Right ventricle myocardium superior (tissue), 1 donor: ENCODE measurements at places on chromosomes 2 and 18.
A peak's percentile ranks its signal among the peaks of the same experiment; 100 is the strongest.

- DNase-seq, result no peak
Observed at GRCh38 chr2:111149882-111150455, 29.3 kb downstream of the BCL2L11 start.

- DNase-seq, result no peak
Observed at GRCh38 chr18:39618265-39619003, 2052.8 kb upstream of the CELF4 start.

DNA sequence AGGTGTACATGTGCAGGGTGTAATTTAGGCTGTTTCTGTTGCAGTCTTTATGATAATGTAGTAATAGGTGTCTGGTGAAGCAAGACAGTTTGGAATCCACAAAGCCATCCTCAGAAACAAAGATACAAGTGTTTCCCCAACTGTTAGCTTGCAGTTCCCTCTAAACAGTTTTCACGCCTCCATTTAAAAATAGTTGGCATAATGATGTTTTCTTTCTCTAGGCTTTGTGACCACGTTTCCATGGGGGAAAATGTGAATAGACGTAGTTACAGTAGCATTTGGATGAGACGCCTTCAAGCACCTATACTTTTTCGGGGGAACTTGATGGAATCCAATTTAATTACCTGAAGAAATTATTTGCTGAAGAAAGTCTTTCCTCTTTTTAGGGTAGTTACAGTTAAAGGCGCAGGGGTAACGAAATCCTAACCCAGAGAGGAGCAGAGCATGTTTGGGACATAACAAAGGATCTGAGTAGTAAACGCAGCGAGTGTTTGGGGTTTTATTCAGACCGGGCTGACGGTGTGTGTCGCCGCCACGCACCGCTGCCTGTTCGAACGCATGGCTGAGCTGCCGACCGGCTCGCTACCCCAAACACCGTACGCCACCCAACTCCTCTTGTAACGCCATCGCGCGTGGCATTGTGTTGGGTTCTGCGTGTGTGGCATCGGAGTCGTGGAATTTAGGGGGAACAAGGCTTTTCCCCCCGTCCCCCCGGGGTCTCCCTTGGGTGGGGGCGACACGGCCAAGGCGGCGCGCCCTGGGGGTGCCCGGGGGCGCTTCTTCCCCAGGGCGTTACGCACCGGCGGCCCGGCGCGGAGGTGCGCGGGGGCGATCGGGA is 681 bp upstream of the NRP2 start:
- no peak for DNase-seq

DNA sequence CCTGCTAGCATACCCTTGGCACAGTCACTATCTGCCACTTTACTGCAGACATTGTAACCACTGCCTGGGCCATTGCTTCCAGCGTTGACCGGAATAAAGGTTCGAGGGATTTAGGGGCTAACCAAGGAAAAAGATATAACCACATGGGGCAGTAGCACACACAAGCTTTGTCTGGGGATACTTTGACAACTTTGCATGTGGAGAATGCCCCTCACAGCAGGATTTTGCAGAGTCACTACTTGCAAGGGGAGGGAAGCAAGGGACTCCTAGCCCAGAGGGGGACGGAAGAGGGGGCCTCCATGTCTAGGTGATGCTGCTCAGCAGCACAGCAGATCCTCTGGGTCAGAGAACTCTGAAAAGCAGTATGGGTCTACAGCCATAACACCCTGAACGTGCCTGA is 138.7 kb downstream of the SPP2 start:
- DNase-seq, result no peak

DNA sequence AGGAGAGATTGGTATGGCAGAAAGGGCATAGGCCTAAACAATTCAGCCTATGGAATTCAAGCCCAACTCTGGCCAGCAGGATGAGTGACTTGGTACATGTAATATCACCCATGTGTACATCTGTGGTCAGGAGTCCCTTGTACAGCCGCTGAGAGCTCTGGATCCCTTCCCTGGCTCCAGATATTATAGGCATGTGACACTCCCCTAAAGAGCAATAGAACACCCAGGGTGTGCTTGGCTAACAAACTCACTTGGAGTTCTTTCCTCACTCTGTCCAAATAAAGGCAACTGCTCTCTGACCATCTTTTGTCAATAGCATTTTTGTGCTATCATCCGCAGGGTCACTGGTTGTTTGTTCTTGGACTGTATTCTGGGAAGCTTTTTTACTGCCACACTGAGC is 197.4 kb upstream of the NCKAP5 start:
- peak; percentile 40 for DNase-seq

DNA sequence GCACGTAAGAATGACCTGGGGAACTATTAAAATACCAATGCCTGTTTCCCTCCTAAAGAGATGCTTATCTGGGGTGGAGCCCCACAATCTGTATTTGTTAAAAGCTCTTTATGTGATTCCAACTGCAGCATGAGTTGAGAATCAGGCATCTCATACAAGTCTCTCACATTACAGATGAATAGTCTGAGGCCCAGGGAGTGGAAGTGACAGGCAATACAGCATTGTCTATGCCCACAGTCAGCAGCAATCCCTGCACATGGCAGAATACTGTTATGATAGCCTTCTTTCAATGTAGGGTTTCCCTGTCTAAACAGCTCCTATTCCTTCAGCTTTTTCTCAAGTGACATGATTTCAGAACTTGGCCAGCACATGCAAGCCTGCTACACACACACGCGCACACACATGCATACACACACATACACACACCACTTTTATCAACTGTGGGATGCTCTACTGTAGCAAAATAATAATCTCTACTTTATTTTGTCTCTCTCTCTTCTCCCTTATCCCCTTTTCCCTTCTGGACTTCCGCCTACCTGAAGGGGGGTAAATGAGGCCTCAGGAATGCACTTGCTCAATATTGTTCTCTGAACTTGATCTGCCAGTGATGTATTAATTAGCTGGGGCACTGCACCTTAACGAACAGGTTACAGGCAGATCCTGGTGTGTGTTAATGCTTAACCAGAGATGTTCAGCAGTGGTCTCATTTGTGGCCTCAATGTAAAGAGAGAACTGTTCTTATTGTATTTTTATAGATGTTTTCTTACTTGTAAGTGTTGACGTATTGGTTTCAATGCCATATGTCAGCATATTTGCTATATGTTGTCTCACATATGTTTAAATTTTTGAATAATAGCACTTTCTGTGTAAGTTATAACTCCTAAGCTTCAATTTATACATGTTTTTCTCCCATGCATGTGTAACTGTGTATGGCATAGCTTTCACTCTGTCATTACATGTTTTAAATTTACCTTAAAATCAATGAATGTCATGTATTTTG is 116.0 kb downstream of the SETBP1 start:
- DNase-seq, result no peak

DNA sequence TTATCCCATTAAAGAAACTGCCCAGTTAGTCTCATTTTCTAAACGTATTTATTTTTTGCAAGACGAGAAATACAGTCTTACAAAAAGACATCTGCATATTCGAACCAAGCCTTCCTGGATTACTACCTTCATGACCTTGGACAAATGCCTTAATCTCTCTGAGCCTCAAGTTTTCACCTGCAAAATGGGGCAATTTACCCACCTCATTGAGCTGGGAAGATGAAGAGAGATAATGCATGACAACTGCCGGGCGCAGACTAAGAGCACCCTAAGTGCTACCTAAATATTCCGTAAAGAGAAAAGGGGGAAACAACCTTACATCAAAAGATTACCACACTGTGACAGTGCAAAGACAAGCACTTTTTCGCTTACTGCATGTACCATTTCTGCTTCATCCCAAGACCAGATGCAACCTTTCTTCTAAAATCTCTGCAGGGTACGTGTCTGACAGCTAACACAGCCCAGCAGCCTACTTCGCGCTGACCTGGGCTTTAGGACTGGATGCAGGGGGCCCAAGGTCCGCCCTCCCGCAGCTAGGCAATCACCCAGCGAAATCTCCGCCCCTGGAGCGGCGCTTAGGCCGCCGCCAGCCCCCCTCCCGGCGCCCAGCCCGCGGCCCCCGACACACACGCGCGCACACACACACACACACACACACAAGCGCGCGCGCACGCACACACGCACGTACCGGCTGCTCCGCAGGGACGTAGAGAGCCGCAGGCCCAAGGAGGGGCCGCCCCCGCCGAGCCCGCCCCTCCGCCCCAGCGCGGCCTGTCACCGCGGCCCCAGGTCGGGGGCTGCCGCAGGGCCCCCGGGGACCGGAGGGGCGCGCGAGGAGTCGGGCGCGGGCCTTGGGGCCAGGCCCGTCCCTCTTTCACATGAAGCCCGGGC is 766 bp downstream of the MAP3K2 start:
- DNase-seq, result peak; percentile 89
